Activated CD8-positive, alpha-beta memory T cell treated with anti-CD3 and anti-CD28 coated beads for 48 hours (primary cell): ENCODE measurements at places on chromosomes 5 and 9.

DNA sequence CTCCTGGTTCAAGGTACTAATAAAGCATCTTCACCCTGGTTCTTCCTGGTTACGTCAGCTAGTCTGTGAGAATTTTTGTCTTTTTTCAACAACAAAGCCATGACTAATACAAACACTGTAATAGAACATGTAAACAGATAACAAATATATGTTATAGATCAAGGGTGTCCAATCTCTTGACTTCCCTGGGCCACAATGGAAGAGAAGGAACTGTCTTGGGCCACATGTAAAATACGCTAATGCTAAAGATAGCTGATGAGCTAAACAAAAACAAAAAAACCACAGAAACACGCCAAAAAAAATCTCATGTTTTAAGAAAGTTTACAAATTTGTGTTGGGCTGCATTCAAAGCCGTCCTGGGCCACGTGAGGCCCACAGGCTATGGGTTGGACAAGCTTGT lies 124.5 kb upstream of the GNA14 start:
- DNase-seq, result no peak

DNA sequence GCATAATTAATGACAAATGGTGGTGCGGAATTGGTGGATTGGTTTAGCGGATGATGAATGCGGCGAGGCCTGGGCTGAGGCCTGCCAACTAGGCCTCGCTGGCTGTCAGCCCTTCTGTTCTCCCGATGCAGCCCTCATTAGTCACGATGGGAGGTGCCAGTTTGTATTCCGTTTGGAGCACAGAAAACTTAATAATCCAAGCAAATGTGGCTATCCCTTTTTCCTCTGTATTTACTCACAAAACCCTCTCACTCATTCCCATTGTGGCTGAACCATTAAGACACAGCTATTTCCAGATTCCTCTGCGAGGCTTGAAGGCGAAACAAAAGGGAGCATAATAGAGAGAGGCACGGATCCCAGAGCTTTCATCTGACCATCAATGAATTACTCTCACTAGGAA lies 114.3 kb downstream of the MVB12B start:
- no peak for DNase-seq

- no peak for DNase-seq
These were observed 28.5 kb downstream of the SPINK5 start for GRCh38 chr5:148091991-148092964.

DNA sequence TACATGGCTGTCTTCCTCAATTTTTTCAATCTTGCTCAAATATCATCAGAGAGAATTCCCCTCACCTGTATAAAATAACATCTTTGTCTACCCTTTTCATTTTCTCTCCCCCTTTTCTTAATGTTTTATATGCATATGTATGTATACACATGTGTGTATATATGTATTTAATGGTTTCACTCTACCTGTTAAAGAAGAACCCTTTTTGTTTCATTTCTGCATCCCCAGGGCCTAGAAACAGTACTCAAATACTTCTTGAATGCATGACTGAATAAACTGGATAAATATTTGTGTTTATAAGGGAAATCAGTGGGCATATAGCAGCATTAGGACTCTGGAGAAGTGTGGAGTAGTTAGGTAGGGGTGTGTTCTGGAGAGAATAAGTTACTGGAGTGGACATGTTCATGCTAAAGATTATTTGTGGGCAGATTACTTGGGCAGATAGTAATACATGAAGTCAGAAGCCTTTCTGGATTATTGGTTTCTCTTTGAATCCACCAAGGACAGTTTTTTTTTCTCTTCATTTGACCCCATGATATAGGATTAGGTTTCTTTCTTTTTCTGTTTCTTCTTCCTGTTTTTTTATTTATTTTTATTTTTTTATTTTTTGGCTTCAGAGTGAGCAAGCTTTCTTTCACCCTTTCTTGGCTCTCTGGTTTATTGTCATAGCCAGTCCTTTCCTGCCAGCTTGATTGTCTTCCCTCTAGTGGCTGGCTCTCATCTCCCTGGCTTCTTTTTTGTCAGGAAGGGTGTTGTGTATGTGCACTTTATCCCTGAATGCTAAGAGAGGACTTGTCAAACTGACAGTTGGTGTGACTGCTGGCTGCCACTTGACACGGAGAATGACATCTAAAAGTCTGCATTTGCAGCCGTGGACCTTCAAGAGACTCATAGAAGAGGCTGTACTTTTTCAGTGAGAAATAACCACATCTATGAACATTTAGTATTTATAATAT lies 89.3 kb downstream of the ZCCHC7 start:
- DNase-seq, result no peak

DNA sequence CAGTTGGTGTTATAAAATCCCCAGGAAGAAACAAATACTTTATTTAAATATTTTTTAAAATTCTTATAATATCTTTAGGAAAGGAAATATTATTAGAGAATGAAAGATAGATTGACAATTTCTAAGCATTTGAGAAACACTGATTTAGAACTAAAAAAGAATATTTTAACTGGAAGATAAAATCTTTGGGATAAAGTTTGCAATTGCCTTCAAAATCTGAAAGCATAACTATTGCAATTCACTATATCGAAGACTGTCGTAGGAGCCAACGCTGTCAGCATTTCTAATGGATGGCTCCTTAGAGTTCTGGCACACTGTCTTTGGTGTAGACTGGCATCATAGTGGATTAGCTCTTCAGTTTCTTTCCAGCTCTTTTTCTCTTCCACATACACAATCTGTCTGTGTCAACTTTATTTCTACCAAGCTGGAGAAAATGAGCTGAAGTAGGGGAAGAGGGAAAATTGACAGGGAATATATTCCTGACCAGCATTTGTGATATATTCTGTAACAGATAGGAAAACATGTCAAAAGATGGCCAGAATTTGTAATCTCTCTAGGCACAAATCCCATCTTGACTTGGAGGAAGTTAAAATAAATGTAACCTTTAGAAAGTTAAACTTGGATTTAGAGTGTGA lies 1561.4 kb downstream of the MAT2B start:
- DNase-seq, result no peak

- no peak for DNase-seq
These were observed 94.9 kb downstream of the BASP1 start for GRCh38 chr5:17312358-17312757.

DNA sequence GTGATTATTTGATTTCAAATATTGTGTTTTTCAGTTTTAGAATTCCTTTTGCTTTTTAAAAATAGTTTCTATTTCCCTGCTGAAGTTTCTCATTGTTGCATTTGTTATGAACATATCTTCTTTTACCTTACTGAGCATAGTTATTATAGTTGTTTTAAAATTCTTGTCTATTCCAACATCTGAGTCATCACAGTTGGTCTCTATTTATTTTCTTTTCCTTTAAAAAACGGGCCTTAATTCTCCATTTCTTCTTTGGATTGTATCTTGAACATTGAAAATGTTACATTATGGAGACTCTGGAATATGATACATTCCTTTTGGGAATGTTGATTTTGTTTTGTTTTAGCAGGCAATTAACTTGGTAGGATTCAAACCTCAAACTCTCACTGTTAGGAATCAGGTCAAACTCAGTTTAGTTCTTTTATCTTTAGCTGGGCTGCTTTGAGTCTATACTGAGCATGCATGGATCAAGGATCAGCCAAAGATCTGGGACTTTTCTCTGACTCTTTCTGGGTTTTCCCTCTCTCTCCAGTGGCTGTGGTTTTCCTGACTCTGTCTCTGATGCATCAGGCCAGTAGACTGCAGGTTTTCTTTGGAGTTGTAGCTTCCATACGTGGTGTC lies 70.3 kb downstream of the TEK start:
- DNase-seq, result no peak

GRCh38 chr9:114433720-114434255 lies 46.0 kb upstream of the AKNA start:
- no peak for DNase-seq

DNA sequence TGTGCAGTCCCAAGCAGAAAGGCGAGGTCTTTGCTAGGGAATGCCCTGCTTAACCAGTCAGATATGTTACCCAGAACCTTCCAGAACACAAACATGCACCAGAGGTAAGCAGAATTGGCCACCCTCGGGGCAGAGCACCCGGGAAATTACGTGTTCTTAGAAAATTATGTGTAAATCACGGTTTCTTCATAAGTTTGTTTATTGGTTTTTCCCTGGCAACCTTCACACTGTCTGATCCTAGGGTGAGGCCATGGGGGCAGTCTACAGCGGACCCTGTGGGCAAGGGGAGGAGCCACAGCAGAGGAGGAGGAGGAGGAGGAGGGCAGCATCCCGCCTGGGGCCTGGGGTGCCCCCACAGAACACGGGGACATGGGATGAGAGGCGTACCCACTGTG lies 31.4 kb downstream of the RXRA start:
- no peak for DNase-seq

GRCh38 chr5:61933787-61934626 lies 372.0 kb upstream of the KIF2A start:
- no peak for DNase-seq

- no peak for DNase-seq
These were observed 280.1 kb downstream of the CDH10 start for GRCh38 chr5:24364711-24365110.

GRCh38 chr5:52798938-52799337 lies 11.2 kb downstream of the ITGA1 start:
- DNase-seq, result no peak

DNA sequence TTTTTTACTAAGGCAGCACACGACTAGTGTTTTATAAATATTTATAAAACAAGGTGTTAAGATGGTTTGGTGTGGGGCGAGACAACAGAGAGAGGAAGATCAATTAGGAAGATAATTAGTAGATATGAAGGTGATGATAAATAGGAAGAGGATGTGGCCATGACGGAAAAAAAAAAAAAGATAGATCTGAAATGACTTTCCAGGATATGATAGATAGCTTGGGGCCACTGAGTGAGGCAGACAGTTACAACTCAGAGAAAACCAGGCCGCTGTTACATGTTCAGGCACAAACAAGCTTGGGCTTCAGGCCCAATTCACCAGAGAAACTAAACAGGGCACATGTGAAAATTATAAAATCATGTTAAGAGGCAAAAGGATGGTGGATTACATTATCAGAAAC lies 43.2 kb downstream of the KIAA0825 start:
- no peak for DNase-seq

DNA sequence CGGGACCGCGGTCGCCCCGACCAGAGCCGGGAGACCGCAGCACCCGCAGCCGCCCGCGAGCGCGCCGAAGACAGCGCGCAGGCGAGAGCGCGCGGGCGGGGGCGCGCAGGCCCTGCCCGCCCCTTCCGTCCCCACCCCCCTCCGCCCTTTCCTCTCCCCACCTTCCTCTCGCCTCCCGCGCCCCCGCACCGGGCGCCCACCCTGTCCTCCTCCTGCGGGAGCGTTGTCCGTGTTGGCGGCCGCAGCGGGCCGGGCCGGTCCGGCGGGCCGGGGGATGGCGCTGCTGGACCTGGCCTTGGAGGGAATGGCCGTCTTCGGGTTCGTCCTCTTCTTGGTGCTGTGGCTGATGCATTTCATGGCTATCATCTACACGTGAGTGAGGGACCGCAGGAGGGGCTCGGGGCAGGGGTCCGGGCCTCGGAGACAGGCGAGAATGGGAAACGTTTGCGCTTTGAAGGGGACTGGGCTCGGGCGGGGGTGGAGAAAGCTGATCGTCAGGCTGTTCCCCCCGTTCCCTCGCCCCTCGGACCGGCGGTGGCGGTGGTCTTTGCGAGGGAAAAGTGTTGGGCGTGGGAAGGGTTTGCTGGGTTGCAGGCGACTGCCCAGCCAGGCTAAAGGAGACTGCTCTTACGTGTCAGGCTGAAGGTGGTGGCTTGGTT lies 457 bp downstream of the UGCG start:
- peak; percentile 25 for DNase-seq

- no peak for DNase-seq
These were observed 91.1 kb upstream of the CER1 start for GRCh38 chr9:14813336-14814248.

DNA sequence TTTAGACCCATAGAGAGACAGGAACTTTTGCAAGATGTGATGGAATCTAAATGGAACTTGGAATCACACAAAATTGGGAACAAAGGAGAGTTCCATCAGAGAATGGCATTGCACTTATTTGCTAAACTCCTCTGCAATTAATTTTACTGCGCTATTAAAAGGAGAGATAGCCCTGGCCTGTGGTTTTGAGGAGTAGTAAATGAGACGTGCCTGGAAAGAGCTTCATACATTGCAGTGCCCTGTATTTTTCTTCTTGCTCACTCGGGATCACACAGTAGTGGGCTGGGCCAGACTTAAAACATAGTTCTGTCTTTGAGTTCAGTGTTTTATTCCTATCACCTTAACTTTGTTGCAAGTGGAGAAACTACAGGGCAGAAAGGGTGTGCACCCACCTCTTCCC lies 94.4 kb upstream of the SLC27A6 start:
- no peak for DNase-seq
